Stimulated activated CD4-positive, alpha-beta T cell treated with anti-CD3 and anti-CD28 coated beads, Interleukin-1b, Interleukin-23, amount 100 ng/mL, for 24 hours (primary cell): ENCODE measurements at places on chromosomes 7 and 10.

DNA sequence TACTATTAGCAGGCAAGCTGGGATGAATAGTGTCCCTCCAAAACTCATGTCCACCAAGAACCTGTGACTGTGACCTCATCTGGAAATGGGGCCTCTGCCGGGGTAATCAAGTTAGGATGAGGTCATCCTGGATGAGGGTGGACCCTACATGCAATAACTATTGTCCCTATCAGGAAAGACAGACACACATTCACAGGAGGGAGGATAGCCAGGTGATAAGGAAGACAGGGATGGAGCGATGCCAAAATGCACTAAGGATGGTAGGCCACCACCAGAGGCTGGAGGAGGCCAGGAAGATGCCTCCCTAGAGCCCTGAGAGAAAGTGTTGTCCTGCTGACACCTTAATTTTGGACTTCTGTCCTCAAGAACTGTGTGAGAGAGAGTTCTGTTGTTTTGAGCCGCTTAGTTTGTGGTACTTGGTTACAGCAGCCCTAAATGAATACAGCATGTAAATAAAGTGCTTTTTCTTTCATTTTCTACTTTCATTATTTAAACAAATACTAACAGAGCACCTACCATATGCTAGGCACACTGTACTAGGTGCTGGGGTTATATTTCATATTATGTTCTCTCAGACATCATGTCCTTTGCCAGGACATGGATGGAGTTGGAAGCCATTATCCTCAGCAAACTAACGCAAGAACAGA, 111.9 kb downstream of the USP6NL start:
- DNase-seq: no peak

DNA sequence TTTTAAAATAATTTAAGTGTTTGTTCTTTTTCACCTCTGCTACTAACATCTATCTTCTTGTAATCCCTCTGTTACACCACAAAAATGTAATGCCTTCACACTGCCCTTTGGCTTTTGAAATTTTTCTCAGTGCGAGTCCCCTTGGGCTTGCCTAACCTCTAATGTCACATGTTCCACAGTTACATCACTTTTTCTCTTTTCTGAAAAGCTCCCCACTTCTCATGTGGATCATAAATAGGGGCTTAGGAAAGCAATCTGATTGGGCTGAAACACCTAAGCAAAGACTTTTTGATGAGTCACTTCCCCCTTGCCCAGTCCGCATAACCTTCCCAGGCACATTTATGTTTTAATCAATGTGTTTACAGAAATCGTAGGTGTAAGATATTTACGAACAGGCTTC, 288.2 kb downstream of the IPMK start:
- no peak for DNase-seq

- DNase-seq: no peak
These were observed 4.6 kb downstream of the LANCL2 start for GRCh38 chr7:55369427-55370400.

GRCh38 chr10:11110539-11110938, 92.9 kb downstream of the CELF2 start:
- no peak for DNase-seq

DNA sequence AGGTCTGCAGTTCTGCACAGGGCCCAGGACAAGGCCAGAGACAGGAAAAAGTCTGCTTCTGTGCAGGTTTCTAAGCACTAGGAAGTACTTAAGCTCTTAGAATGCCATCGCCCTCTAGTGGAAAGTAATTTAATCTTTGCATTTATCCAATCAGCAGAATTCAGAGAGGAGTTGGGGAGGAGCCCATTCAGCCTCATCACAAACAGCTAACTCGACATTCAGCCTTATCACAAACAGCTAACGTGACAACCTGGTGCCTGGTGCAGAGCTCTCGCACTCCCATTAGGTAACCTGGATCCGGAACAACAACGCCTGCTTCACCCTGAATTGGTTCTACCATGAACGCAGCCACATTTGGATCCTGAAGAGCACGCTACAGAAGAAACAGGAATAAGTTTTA, 15.2 kb downstream of the OAT start:
- DNase-seq: no peak
